ENCODE measurements at places on chromosomes 7 and 10.

DNA sequence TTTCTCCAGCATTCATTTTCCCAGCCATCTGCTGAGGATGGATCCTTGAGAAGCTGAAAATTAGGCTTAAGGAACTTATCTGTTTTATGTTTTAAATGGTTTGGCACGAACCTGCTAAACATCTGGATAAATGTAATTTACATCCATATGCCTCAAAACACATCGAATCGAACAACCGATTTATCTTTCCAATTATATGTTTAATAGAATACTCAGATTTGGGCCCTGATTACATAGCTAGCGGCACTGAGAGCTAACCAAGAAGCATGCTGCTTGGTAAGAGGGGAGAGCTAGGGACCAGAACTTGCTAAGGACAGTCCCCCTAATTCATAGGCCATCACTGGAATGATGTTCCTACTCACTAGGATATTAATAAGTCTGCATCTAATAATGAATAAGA, 144.4 kb downstream of the BUB3 start:
- DNase-seq = no peak

- DNase-seq = no peak
Measured at GRCh38 chr10:5744849-5745248, 60.2 kb downstream of the TASOR2 start.

DNA sequence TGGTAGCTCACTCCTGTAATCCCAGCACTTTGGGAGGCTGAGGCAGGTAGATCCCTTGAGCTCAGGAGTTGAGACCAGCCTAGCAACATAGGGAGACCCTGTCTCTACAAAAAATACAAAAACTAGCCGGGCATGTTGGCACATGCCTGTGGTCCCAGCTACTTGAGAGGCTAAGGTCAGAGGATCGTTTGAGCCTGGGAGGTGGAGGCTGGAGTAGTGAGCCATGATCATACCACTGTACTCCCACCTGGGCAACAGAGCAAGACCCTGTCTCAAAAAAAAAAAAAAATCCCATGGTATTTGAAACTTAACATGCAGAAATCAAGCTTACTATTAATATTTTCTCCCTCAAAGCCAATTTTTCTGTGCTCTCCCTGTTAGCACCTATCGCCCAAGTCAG, 5.9 kb downstream of the SFXN2 start:
- DNase-seq = no peak

DNA sequence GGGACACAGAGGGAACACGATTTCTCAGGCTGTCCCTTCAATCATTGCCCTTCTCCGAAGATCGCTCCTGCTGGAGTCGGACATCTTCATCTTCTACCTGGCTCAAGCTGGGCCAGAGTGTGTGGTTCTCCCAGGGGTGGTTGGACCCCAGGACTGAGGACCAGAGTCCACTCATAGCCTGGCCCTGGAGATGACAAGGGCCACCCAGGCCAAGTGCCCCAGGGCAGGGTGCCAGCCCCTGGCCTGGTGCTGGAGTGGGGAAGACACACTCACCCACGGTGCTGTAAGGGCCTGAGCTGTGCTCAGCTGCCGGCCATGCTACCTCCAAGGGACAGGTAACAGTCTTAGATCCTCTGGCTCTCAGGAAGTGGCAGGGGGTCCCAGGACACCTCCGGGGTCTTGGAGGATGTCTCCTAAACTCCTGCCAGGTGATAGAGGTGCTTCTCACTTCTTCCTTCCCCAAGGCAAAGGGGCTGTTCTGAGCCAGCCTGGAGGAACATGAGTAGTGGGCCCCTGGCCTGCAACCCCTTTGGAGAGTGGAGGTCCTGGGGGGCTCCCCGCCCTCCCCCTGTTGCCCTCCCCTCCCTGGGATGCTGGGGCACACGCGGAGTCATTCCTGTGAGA, 23.3 kb downstream of the TBATA start:
- DNase-seq = no peak

DNA sequence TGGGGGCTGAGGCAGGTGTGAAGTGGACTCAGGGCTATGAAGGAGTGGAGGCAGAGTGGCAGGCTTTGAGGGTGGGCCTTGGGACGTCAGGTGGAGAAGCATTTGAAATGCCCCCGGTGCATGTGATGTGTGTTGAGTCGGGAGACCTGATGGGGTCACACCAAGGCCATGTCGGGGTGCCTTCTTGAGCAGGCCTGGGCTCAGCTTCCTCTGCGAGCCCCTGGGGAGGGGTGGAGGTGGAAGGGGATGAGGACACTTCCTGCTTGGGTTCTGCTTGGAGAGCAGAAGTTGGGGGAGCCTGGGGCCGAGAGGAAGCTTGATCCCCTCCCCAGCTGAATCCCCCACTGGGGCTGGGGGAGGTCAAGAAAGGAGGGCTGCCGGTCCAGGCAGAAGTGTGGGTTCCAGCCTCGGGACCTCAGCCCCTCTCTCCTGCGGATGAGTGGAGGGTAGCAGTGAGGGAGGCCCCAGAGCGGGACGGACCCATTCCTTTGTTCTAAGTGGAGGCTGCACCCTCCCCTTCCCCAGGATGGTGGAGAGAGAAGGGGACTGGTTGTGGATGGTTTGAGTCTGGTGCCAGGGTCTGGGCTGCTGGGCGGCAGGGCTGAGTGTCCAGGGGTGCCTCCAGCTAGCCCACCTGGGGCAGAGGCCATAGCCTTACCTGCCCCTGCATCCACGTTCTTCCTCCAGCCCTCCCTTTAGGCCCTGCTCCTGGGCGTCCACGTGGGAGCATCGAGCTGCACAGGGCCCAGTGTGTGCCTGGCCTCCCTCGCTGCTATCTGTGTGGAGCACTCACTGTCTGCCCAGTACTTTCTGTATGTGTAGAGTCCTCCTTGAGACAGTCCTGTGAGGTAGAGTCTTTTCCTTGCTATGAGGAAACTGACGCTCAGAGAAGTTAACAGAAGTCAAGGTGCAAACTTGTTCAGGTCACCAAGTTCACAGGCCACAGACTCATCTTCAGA, 36.7 kb downstream of the PRF1 start:
- DNase-seq = no peak

- DNase-seq = no peak
Measured at GRCh38 chr10:70996549-70996948, 108.2 kb upstream of the PCBD1 start.

All from NCI-H1417 (cell line).